ENCODE measurements at places on chromosomes 7 and 10.

DNA sequence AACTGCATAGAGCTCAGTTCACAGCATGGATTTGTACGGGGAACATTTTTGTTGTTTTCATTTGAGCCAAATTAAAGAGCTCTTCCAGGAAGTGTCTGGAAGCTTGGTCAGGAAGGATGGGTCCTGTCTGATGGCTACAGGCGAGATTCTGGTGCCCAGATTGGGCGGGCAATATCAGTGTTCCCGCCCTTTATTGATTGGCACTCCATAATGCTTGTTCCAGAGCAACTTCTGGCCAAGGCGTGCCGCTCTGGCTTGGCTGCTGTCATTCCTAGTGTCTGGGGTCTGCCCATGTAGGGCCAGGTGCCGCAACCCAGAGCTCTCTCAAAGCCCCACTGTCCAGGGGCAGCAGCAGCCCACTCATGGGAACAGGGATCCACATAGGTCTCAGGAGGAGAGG lies 45.9 kb downstream of the RAMP3 start:
- no peak for DNase-seq

- DNase-seq: no peak
These were observed 165.5 kb upstream of the SMIM30 start for GRCh38 chr7:113283861-113284260.

DNA sequence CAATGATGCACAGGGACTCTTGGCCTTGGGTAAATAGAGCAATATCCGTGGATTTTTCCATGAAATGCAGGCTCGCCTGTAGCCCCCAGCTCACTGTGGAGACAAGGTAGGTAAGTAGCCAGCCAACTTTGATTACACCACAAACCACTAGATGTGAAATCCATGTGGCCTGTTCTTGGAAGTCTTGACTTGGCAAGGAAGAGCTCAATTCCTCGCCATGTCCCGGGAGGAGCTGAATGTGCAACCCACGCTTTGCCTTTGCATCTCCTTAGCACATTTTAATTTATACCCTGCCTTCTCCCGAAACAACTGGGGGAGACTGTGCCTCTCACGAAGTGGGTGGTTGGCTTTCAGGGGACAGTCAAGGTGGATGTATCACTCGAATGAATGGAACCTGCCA lies 347.7 kb upstream of the MKI67 start:
- DNase-seq: no peak

DNA sequence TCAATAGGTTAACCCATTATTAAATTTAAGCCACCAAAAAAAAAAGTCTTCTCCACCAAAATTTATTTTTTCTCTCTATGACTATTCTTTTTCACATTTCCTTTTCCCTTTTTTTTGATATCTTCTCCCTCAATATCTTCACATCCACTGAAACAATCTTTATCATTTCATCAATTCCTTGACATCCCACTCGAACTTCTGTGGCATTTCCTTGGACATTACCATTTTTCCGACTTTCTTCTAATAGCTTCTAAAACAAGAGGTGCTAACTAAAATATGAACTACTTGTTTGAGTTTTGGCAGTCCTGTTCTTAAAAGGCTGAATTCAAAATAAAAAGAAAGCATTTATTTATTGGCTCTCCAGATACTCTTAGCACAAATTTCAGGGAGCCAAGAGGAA lies 684 bp upstream of the CTNNA3 start:
- no peak for DNase-seq

DNA sequence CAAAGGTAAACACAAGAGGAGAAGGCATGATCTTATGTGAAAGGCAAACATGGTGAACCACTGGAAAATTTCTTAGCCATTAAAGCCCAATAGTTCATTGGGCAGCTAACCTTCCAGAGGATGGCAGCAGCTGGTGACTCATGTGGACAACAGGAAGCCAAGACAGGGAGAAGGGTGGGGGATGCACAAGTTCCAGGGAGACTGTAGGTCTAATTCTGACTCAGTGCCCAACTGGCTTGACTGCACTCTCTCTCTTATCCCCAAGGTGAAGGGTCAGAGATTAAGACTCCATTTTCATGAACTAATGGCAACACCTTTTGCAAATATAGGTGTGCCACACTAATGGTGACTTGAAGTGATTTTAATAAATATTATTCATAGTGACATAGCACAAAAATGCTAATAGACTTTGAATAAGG lies 47.9 kb upstream of the SLC35B4 start:
- DNase-seq: no peak

DNA sequence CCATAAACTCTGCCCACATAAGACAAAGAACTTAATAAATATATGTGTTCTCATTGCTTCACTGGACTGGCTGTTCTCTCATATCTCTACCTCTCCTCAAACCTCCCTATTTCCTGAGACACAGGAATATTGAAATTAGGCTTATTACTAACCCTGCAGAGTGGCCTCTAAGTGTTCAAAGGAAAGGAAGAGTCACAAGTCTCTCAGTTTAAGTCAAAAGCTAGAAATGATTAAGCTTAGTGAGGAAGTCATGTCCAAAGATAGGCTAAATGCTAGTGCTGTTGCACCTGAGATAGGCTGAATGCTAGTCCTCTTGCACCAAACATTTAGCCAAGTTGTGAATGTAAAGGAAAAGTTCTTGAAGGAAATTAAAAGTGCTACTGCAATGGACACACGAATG lies 41.1 kb downstream of the GNAI1 start:
- DNase-seq: no peak

GRCh38 chr7:74573512-74573911 lies 84.0 kb upstream of the GTF2I start:
- DNase-seq: no peak

GRCh38 chr10:80530816-80531215 lies 6.9 kb upstream of the SH2D4B start:
- no peak for DNase-seq

DNA sequence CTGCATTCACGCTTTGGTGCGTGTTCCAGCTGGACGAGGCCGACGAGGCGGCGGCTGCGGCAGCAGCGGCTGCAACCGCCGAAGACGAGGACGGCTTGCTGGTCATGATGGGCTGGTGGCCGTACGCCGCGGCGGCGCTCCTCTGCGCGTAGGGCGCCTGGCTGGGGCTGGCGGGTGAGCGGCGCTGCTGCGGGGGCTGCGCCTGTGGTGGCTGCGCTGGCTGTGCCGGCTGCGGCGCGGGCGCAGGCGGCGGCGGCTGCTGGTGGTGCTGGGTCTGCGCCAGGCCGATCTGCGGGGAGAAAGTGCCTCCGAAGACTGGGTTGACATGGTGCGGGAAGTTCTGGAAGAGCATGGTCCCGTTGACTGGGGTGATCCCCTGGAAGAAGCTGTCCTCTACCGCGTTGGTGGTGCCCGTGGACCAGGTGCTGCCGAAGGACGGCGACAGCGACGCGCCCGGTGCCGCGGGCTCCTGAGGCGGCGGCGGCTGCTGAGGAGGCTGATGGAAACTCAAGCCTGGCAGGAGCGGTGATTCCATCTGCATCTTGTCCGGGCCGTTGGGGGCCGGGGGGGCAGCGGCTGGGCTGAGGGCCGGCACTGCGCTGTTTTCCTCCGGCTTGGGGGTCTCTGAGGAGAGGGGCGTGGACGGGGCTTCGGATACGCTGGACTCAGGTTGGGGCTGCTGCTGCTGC lies 51.1 kb downstream of the CPEB3 start:
- DNase-seq: no peak

GRCh38 chr10:129970465-129971364 lies 6.6 kb upstream of the EBF3 start:
- DNase-seq: no peak

- no peak for DNase-seq
These were observed 92.4 kb downstream of the CTTNBP2 start for GRCh38 chr7:117780832-117781231.

DNA sequence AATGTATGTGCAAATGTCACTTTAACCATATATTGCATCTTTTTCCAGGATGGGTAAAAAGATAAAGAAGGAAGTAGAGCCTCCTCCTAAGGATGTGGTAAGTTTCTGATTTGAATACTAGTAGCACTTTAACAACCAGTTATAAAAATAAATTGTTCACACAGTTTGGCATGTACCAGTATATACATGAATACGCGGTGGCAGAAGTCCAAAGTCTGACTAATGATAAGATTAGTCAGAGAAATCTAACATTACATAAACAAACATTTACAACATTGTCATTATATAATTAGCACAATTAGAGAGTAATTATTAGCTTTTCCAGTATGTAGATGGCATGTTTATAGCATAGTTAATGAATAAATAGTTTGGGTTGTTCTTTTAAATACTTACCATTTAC lies 4.1 kb downstream of the ARMC3 start:
- no peak for DNase-seq

GRCh38 chr10:44864637-44865288 lies 46.4 kb upstream of the TMEM72 start:
- DNase-seq: peak; percentile 62

DNA sequence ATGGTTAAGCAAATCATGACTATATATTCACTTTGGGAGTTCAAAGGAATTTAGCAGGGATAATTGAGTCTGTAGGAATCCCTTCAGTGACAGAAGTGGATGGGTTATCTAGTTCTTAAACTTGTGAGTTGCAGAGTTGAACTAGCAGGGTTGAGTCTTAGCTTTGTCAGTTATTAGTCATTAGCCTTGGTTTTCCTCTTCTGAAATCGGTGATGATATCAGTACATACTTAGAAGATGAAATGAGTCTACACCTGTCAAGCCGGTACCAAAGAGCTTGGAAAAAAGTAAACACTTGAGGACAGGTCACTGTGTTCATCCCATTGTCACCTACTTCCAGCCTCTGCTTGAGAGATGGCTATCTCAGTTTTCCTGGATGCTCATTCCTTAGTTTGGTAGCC lies 73.5 kb downstream of the BUB3 start:
- no peak for DNase-seq

DNA sequence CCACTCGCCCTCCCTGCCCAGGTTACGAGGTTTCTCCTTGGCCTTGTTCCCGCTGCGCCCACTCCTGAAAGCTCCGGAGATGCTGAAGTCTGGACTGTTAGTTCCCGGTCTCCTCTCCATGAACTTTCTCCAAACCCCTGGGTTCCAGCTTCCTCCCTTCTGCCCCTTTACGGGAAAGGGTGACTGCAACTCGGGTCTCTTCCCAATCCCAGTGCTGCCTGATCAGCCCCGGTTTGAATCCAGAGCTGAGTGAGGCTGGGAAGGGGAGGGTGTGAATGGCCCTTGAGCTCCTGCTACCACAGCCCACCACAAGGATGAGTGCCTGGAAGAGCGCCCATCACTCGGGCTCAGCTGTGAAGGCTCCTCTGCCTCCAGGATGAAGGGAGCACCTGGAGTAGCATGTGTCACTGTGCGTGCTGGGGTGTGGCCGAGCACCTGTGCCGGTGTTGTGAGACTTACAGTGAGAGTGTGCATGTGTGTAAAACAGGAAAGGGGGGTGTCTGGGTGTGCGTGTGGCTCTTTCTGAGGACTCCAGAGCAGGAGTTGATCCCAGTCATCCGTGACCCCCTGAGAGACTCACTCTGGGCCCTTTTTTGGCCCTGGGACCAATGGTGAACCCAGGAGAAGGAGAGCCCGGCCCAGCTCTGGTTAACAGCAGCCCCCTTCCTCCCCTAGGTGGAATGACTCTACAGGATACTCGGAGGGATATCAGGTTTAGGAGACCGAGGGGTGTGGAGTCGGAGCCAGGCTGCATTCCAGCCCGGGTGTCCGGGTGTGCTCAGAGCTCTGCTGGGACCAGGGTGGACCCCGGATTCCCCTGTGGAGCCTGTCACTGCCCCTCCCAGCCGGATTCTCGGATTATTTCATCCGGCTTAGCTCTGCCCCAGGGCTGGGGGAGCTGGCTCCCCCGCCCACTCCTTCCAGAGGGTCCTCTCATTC lies 1.1 kb upstream of the ZNF467 start:
- DNase-seq: no peak

DNA sequence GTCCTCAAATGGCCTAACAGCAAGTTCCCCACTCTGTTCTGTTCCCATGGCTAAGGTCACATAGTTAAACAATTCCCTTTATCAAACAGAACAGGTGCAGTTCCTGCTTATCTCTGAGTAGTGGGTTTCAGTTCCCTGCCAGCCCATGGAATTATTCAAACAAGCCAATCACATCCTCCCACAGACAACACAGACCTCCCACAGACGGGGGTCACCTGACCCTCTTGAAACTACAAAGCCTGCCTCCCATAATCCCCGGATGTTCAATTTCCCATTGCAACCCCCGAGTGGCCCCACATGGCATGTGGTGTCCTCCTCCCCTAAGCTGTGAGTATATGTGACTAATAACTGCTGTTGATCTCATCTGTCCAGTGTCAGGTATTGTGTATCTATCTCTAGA lies 64.1 kb downstream of the TMEM168 start:
- DNase-seq: no peak

DNA sequence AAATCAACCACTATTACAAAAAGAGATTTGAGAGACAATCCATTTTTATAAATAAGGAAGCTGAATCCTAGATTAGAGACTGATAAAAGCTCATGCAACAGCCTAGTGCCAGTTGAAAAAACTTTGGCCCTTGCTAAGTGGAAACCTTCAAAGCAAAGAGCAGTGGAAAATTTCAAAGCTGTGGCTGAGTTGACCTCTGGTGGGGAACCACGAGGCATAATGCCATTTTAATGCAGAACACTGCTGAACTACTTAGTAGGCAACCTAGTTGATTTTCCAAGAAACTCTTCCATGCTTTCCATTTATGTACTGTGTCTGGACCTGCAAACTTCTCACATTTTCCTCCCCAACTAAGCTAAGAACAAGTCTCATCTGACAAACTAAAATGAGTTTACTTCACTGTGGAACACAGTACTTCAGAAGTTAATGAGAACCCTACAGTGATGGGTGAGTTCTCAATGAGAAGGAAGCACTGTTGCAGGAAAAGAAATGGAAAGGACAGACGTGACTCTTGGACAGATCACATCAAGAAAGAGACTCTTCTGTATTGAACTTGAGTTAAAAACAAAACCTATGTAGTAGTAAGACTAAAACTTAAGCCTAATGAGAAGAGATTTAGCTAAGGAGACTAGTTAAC lies 19.5 kb downstream of the FZD9 start:
- DNase-seq: no peak

GRCh38 chr7:31785101-31785500 lies 98.1 kb downstream of the PPP1R17 start:
- no peak for DNase-seq

DNA sequence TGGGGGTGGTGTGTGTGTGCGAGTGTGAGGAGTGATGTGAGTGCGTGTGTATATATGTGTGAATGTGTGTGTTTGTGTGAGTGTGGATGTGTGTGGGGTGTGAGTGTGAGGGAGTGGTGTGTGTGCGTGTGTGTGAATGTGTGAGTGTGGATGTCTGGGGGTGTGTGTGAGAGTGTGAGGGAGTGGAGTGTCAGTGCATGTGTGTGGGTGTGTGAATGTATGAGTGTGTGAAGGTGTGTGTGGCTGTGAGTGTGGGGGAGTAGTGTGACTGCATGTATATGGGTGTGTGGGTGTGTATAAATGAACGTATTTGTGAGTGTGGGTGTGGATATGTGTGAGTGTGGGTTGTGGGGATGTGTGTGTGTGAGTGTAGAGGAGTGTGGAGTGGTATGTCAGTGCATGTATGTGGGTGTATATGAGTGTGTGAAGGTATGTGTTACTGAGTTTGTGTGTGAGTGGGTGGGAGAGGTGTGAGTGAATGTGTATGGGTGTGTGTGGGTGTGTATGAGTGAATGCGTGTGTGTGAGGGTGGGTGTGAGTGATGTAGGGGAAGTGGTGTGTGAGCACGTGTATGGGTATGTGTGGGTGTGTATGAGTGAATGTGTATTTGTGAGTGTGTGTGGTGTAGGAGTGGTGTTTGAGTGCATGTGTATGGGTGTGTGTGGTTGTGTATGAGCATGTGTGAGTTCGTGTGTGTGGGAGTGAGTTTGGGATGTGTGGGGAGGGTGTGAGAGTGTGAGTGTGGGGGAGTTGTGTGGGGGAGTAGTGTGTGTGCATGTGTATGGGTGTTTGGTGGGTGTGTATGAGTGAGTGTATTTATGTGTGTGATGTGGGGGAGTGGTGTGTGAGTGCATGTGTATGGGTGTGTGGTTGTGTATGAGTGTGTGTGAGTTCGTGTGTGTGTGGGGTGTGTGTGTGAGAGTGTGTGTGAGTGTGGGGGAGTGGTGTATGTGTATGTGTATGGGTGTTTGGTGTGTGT lies 28.5 kb upstream of the NUB1 start:
- no peak for DNase-seq

All from stimulated activated CD8-positive, alpha-beta memory T cell treated with anti-CD3 and anti-CD28 coated beads, Interleukin-7, amount 100 ng/mL, for 48 hours (primary cell).